BJ (cell line): ENCODE measurements at places on chromosomes 4 and X.

GRCh38 chrX:106278951-106279350 is 110.8 kb downstream of the PWWP3B start:
- no peak for DNase-seq

- DNase-seq, result no peak
Observed at GRCh38 chr4:52358366-52358765, 300.7 kb downstream of the USP46 start.

DNA sequence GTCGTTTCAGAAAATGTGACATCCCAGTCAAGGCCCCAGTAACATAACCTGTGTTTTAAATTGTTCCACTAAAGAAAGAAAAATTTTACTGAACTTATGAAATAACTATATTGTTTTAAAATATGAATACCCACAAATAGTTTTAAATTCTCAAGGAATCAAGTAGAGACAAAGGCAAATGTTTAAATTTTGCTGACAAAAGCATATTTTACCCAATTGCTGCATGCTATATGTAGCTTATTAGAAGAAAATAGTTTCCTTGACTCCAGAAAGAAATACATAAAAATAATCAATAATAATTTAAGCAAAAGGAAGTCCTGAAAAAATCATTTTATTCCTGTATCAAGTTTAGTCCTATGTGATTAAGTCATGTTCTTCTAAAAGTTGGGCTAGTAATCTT is 481.3 kb upstream of the ADGRL3 start:
- no peak for DNase-seq

GRCh38 chr4:94135701-94136100 is 72.0 kb upstream of the SMARCAD1 start:
- DNase-seq, result no peak

- no peak for DNase-seq
Observed at GRCh38 chr4:119189638-119190037, 22.9 kb upstream of the USP53 start.

DNA sequence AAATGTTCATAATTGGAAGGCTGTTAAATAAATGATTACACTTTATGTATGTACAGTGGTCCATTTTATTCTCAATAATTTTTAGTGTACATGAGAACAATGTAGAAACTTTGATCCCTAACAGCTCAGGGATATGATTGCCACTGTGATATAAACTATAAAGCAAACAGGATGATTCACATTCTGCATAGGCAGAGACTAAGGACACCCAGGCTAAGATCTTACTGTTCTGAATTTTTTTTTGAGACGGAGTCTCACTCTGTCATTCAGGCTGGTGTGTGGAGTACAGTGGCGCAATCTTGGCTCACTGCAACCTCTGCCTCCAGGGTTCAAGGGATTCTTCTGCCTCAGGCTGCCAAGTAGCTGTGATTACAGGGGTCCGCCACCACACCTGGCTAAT is 186.6 kb downstream of the PDGFC start:
- no peak for DNase-seq

DNA sequence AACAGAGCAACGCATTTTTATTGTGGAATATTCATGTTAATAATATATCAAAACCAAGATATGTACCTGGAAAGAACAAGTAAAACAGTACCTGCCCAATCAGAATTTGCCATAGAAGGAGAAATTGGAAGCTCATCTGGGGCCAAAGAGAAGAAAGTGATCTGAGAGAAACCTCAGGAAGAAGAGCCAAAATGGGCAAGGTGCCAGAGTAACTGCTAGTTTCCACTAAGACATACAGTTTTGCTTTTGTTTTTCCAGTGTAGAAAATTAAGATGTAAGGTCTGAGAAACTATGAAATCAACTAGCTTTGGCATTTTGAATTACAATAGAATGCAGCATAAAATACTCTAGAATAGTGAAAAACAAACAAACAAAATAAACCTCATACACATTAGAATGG is 2201.2 kb downstream of the ARAP2 start:
- no peak for DNase-seq

DNA sequence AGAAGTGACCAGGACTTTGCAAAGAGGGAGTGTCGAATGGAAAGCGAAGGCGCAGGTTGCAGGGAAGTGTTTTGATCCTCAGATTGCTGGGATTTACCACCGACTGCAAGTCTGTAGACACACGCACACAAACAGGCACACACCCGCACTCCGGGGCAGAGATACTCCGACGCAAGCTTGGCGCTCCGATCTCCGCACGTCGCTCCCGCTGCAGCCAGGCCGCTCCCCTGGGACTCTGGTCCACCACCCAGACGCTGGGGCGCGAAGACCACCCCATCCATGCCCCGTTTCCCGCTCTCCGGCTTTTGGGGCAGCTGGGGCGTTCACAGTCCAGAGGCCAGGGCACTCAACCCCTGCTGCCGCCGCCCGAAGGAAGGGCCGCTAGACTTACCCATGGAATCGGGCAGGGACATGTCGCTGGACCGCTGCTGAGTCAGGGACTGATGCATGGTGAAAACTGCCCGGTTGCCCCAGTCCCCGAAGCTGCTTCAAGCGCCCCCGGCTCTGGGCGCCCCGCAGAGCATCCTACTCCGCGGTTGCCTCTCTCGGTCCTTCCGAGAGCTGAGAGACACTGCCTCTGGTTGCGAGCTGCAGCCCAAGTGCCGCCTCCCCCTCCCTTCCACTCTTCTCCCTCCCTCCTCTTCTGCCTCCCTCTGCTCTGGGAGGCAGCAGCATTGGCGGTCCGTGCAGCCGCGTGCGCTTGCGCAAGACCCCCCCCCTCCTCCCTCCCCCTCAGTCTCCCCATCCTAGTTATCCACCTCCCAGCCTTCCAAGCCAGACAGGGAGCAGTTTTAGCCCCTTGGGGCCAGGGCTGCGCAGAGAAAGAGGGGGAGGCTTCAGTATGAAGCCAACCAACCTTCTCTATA is at the start of gene TMEM255A:
TMEM255A (minus strand) TSS at position 601 of the 866 bp plus-strand sequence; CDS start at position 449, 152 bp downstream.
- DNase-seq, result no peak

DNA sequence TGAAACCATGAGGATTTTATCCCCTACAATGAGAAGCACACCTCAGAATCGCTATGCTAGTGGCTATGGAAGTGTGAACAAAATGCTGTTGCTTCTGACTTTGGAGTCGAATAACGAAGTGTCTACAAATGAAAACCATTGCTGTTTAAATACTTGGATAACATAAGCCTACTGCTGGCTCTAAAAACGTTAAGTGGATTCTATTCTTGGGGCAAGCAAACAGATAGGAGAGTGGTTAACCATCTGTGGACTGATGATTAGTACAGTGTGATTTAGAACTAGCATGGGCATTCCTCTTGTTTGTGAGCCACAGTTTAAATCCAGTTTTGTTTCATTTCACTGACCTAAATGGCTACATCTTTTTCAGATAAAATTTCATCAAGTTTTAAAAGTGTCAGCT is 109.7 kb upstream of the PNPLA4 start:
- no peak for DNase-seq

GRCh38 chr4:109722357-109722756 is 7.5 kb downstream of the PLA2G12A start:
- DNase-seq, result no peak
